ENCODE measurements at places on chromosomes 3 and 15.
A peak's percentile ranks its signal among the peaks of the same experiment; 100 is the strongest.

- DNase-seq, result no peak
Observed at GRCh38 chr3:32022947-32023346, 41.4 kb downstream of the ZNF860 start.

DNA sequence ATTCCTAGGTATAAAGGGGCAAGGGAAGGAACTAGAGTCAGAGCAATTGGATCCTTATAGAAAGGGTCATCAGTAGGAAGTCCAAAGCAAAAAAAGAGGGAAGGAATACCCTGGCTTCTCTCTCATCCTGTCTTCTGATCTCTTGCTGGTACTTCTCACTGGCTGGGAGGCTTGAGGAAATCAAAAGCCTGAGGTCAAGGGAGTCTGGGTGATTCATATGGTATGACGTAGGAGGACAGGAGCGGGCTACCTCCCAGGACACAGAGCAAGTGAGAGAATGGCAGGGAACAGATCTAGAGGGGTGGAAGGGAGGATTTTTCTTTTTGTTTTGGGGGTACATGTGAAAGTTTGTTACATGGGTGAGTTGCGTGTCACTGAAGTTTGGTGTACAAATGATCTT lies 76.0 kb downstream of the CFAP20DC start:
- DNase-seq, result no peak

DNA sequence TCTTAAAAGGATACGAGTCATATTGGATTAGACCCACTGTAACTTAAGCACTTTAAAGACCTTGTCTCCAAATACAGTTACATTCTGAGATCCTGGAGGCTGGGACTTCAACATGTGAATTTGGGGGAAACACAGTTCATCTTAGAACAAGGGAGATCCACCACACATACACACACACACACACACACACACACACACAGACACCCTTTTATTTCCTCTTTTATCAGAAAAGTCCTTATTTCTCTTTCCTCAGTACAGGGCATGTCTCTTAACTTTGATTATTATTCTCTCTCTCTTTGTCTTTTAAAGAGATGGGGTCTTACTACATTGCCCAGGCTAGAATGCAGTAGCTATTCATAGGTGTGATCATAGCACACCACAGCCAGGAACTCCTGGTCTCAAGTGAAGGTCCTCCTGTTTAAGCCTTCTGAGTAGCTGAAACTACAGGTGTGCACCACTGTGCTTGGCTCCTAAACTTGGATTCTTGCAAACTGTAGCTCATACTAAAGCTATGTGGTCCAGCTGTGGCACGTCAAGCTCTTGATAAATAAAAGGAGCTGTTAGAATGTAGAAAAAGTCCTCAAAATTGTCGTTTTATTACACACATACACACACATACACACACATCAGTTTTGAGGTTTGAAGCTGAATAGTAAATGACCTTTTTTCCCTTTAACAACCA lies 7.4 kb downstream of the GOLM2 start:
- no peak for DNase-seq

- no peak for DNase-seq
Observed at GRCh38 chr3:108092501-108092900, 1.7 kb upstream of the CD47 start.

DNA sequence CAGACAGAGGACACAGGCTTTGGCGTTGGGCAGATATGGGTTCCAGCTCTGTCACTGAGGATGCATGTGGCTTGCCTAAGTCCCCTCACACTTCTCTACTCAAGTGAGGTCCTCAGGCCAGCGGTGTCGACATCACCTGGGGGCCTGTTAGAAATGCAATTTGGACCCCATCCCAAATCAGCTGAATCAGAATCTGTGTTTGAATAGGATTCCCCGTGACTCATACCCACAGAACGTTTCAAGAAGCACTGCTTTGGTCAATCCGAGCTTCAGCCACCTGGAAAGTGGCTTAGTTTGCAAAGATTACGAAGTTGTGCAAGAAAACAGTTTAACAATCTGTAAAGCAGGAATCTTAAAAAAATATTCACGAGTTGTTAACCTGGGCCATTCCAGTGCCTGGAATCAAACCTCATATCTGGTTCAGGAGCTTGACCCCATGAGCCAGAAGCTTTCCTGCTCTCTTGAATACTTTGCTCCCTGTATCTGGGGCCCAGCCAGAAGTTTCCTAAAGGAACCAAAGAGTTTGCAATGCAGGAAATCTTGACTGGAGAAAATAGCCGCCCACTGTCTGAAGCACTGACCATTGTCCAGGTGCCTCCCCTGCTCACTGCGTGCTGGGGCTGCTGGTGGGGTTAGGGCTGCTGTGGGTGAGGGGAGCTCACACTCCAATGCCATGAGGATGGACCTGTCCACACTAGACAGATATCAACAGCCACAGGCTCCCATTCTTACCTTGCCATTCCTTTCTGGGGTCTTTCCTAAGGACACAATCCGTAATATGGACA lies 208.5 kb upstream of the LINGO1 start:
- no peak for DNase-seq

GRCh38 chr3:20478436-20478835 lies 292.4 kb upstream of the SGO1 start:
- no peak for DNase-seq

GRCh38 chr15:35545316-35545823 lies 595 bp downstream of the DPH6 start:
- no peak for DNase-seq

- DNase-seq, result peak; percentile 61
Observed at GRCh38 chr3:129892857-129893580, 492 bp downstream of the TMCC1 start.

GRCh38 chr3:29696311-29696710 lies 415.4 kb downstream of the RBMS3 start:
- no peak for DNase-seq

- no peak for DNase-seq
Observed at GRCh38 chr15:45618813-45619212, 16.0 kb upstream of the SQOR start.

GRCh38 chr15:78052001-78052401 lies 25.5 kb downstream of the TBC1D2B start:
- DNase-seq, result no peak

DNA sequence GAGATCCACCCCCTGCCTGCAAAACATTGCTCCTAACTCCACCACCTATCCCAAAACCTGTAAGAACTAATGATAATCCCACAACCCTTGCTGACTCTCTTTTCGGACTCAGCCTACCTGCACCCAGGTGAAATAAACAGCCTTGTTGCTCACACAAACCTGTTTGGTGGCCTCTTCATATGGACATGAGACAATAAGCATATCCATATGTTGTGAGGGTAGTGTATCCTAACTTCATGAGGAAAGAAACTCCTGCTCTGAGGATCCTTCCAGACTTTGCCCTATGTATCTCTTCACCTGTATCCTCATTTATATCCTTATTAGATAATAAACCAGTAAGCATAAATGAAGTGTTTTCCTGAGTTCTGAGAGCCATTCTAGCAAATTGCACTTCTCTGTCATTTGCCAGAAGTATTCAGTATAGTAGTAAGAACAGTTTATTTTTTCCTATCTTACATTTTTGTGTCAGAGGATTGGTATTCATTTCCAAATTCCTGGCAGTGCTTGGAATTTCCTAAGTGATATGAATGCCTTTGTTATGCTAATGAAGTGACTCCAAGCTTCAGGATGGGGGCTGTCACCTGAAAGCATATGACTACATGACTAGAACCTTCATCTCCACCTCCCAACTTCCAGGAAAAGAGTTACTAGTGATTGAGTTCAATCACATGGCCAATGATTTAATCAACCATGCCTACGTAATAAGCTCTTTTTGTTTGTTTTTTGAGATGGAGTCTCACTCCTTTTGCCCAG lies 30.2 kb downstream of the TTBK2 start:
- no peak for DNase-seq

GRCh38 chr3:100500320-100500880 lies 8.0 kb downstream of the TMEM45A start:
- DNase-seq, result no peak

- DNase-seq, result no peak
Observed at GRCh38 chr3:10956986-10957385, 35.6 kb upstream of the SLC6A1 start.

DNA sequence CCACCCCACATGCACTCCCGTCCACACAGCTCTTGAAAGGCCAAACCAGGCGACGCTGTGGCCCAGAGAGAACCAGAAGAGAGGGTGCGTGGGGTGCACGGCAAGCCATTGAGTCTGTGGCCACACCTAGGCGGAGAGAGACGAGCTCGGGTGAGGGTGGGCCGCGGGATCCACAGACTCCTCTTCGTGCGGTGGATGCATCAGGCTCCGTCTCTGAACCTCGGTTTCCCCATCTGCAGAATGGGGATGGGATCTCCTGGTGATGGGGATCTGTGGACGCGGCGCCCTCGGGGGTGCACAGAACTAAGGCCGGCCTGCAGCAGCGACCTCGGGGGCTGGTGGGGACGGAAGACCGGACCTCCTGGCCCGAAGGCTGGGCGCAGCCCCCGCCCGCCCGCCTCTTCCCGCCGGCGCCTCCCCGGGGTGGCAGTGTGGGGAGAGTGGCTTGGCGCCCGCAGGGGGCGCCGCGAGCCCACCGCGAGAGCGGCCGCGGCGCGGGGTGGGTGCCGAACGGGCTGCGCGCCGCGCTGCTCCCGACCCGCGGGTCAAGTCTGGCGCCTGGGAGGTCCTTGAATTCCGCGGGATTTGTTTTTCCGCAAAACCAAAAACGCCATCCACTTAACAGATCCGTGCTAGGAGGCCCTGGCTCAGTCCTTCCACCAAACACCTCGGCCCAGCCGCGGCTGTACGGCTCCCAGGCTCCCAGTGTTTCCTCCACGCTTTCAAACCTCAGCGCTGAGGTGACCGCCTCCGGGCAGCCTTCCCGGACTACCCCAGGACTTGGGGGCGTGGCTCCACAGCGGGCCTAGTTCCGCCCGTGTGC lies 13.2 kb upstream of the ADPGK start:
- peak; percentile 60 for DNase-seq

DNA sequence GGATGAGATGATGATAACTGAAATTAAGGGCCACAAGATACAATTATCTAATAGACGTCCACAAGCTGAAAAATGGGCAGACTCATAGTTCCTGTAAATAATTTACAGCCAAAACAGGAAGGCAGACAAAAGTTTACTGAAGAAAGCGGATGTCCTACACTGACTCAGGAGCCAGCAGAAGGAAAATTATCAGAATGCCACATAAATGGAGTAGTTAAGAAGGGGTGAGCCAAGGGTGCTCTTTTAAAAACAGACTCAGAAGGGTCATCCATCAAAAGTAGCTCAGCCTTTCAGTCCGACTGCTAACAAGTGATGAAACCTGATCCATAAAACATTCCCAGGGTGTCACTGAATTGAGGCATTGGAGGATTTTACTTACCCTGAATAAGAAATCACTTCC lies 39.8 kb downstream of the TUSC7 start:
- no peak for DNase-seq

GRCh38 chr3:12579456-12579855 lies 22.6 kb downstream of the MKRN2 start:
- no peak for DNase-seq

- no peak for DNase-seq
Observed at GRCh38 chr3:108202834-108203233, 19.4 kb downstream of the IFT57 start.

- DNase-seq, result no peak
Observed at GRCh38 chr15:63501256-63502089, 2.9 kb upstream of the USP3 start.

- no peak for DNase-seq
Observed at GRCh38 chr3:143266927-143267326, 147.4 kb downstream of the CHST2 start.

GRCh38 chr15:77870195-77871065 lies 207.1 kb downstream of the TBC1D2B start:
- DNase-seq, result peak; percentile 70

DNA sequence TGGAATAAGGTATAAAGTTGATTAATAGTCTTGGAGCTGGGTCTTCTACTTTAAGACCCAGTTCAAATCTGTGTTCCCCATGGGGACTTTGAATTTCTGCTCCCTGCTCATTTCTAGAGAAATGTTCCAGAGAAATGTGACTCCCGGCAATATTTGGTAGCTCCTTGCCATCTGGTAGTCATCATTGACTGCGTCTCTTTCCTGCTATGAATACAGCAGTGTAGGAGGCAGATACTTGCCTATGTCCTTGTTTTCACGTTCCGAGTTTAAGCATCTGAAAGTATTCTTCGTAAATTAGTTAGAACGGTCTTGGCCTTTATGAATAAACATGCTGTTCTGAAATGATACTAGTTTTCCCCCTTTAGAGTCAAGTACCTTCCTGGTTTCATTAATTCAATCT lies 352.9 kb downstream of the PTPRG start:
- no peak for DNase-seq

- no peak for DNase-seq
Observed at GRCh38 chr15:68298336-68298735, 20.8 kb downstream of the FEM1B start.

DNA sequence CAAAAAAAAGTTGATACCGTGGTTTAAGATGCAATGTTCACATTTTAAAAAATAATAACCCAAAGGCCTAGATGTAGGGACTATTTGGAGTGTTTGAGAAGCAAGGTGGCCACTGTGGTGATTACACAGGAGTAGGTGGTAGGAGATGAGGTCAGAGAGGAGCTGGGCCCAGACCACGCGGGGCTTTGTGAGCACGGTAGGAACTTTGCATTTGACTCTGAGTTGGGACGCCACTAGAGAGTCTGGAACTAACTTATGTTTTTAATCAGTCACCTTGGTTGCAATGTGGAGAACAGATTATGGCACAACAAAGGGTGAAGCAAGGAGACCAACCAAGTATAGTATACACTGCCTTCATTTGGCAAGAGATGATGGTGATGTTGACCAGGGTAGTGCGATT lies 351.7 kb downstream of the MECOM start:
- DNase-seq, result no peak

GRCh38 chr15:74364936-74365597 lies 2.4 kb downstream of the CYP11A1 start:
- no peak for DNase-seq

DNA sequence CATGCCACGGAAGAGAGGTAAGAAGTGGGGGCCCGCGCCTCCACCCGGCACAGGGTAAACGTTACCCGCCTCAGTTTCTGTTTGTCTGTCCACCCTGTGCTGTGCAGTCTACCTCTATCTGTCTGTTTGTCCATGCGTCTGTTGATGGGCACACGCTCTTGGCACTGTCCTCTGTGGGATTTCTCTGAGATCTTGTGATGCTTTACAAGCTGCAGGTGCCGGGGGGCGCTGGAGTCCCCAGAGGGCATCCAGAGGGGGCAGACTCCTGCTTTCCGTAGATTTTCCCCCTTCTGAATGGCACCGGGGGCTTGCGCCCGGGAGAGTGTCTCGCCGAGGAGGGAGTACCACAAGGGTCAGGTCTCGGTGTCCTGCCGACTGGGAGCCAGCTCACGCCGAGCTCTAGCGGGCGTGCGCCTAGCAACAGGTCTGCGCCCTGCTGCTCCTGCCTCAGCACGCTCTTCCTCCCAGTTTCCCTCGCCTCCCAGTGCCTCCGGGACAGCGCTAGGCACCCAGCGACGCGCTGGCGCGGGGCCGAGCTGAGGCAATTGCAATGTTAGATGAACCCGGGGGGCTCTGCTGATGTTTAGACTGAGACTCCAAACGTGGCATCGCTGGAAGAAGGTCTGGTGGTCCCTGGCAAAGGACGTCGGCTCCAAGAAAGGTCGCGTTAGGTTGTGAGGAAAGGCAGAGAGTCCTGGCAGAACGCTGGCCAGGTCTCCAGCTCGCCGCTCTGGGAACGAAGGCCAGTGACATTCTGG lies 667 bp downstream of the CEMIP start:
- DNase-seq, result no peak

- DNase-seq, result no peak
Observed at GRCh38 chr3:17678116-17678741, 64.2 kb downstream of the TBC1D5 start.
